ENCODE measurements at places on chromosomes 4 and X. TPM values are rescaled to one million over a fixed set of nuclear protein-coding genes. Genes with fewer than 3 reads are reported as not detected.

ZAR1 gene
- total RNA-seq = 0.61 TPM

HS6ST2 gene
- total RNA-seq = 4.8 TPM

TLR8 gene
- total RNA-seq = not detected

IGFBP7 gene
- 0.42 TPM for total RNA-seq

- peaks cover 32% of the 10 kb centered on the region for H3K36me3 ChIP-seq
- H3K27ac ChIP-seq = no peak overlapping the region
- no peak for DNase-seq
- H3K4me3 ChIP-seq = no peak overlapping the region
Measured at GRCh38 chrX:125382889-125383288, 63.2 kb downstream of the TEX13C start.

- H3K27ac ChIP-seq = no peak within 1 kb of the TSS
- DNase-seq = peak; percentile 42
Measured at GRCh38 chr4:6472387-6473263, at the start of gene PPP2R2C. Gene PPP2R2C (minus strand): TSS chr4:6472614. CDS start chr4:6472229, 385 bp downstream.

GRCh38 chr4:110484029-110484428 lies 8.1 kb downstream of the ENPEP start:
- H3K4me3 ChIP-seq = no peak overlapping the region
- no peaks in the 10 kb centered on the region for H3K27me3 ChIP-seq
- no peaks in the 10 kb centered on the region for H3K4me1 ChIP-seq
- DNase-seq = no peak

GRCh38 chr4:54278216-54278615 lies 49.1 kb downstream of the PDGFRA start:
- peaks cover 33% of the 10 kb centered on the region for H3K36me3 ChIP-seq
- peaks cover 10% of the 10 kb centered on the region for H3K4me1 ChIP-seq
- H3K27ac ChIP-seq = no peak overlapping the region

DNA sequence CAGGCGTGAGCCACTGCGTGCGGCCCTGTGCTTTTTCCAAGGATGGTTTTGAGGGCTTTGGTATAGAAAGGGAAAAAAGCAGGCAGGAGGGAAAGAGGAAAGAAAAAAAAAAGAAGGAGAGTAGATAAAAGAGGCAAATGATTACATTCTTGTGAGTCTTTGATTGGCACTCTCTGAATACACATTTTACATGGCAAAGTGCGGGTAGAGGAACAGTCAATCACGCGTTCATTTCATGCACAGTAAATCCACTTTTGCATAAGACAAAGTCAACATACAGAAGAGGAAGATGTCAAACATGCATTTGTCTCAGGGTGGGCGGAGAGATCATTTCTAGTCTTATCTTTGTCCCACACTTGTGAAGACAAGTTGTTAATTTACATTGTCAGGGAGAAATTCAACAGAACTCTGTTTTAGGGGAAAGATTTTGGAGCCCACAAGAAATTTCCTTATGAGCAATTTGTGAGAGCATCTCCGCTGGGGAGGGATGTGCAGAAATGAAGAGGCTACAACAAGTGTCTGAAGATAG lies 183.2 kb downstream of the DHRSX start:
- DNase-seq = no peak
- H3K4me3 ChIP-seq = no peak overlapping the region
- no peak overlapping the region for H3K27ac ChIP-seq
- H3K4me1 ChIP-seq = no peaks in the 10 kb centered on the region

DNA sequence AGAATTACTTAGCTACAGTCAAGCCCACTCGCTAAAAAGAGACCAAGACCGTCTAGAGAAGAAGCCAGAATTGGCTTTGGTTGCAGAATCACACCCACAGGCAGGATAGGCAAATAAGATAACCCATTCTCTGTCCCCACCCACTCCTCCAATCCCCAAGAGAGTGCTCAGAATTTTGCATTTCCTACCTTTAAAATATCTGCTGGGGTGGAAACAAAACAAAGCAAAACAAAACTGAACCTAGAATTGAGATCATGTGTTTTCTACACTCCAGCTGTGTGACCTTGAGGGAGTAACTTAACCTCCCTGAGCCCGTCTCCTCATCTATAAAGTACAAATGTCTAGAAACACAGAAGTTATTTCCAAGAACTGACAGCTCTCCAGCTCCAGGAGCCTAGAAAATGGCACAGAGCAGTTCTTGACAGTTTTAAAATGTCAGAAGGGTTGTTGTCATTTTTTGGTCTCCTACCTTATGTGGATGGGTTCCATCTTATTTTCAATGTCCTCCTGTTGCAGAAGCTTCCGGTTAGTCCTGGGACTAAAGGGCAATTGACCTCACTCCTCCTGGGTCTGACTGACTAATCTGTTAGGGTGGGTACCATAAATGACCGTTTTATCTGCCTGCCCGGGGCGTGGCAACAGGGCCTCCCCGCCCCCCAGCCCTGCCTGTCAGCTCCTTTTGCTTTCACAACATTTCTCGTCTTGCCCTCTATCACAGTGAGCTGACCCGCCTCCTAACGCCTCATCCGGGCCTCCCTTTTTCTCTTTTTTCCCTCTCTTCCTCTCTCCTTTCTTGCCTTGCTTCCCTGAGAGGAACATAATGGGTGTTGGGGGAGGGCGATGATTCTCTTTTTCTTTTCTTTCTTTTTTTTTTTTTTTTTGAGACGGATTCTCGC lies 114.0 kb downstream of the RBM47 start:
- H3K27me3 ChIP-seq = no peaks in the 10 kb centered on the region
- H3K4me1 ChIP-seq = peaks cover 5% of the 10 kb centered on the region
- no peak overlapping the region for H3K4me3 ChIP-seq
- peak; percentile 40 for DNase-seq

- no peak overlapping the region for H3K27ac ChIP-seq
- H3K4me1 ChIP-seq = no peaks in the 10 kb centered on the region
- H3K4me3 ChIP-seq = no peak overlapping the region
- DNase-seq = no peak
- H3K27me3 ChIP-seq = no peaks in the 10 kb centered on the region
Measured at GRCh38 chrX:53659039-53659438, 27.5 kb downstream of the HUWE1 start.

GRCh38 chr4:71288875-71289274 lies 49.9 kb upstream of the SLC4A4 start:
- H3K27ac ChIP-seq = no peak overlapping the region
- no peak overlapping the region for H3K4me3 ChIP-seq
- no peak for DNase-seq
- no peaks in the 10 kb centered on the region for H3K36me3 ChIP-seq

- no peak overlapping the region for H3K4me3 ChIP-seq
- H3K27me3 ChIP-seq = no peaks in the 10 kb centered on the region
- no peak overlapping the region for H3K27ac ChIP-seq
- H3K36me3 ChIP-seq = no peaks in the 10 kb centered on the region
- no peaks in the 10 kb centered on the region for H3K4me1 ChIP-seq
Measured at GRCh38 chrX:5586726-5587125, 641.9 kb downstream of the NLGN4X start.

GRCh38 chrX:129718676-129719075 lies 20.1 kb upstream of the XPNPEP2 start:
- peaks cover 1% of the 10 kb centered on the region for H3K4me1 ChIP-seq
- H3K36me3 ChIP-seq = no peaks in the 10 kb centered on the region
- no peak for DNase-seq
- H3K27me3 ChIP-seq = no peaks in the 10 kb centered on the region
- no peak overlapping the region for H3K27ac ChIP-seq

- no peak for DNase-seq
- no peak overlapping the region for H3K4me3 ChIP-seq
- peaks cover 30% of the 10 kb centered on the region for H3K36me3 ChIP-seq
- no peaks in the 10 kb centered on the region for H3K27me3 ChIP-seq
- H3K4me1 ChIP-seq = 0 out of 2 replicates have a peak, but pooled peaks cover 2% of the 10 kb centered on the region
- H3K27ac ChIP-seq = no peak overlapping the region
Measured at GRCh38 chr4:55407119-55407518, 11.4 kb downstream of the TMEM165 start.

GRCh38 chr4:52867163-52867562 lies 5.0 kb downstream of the RASL11B start:
- H3K27me3 ChIP-seq = no peaks in the 10 kb centered on the region
- no peak overlapping the region for H3K4me3 ChIP-seq
- H3K27ac ChIP-seq = peak overlapping the region; percentile 22
- H3K4me1 ChIP-seq = no peaks in the 10 kb centered on the region
- DNase-seq = no peak

DNA sequence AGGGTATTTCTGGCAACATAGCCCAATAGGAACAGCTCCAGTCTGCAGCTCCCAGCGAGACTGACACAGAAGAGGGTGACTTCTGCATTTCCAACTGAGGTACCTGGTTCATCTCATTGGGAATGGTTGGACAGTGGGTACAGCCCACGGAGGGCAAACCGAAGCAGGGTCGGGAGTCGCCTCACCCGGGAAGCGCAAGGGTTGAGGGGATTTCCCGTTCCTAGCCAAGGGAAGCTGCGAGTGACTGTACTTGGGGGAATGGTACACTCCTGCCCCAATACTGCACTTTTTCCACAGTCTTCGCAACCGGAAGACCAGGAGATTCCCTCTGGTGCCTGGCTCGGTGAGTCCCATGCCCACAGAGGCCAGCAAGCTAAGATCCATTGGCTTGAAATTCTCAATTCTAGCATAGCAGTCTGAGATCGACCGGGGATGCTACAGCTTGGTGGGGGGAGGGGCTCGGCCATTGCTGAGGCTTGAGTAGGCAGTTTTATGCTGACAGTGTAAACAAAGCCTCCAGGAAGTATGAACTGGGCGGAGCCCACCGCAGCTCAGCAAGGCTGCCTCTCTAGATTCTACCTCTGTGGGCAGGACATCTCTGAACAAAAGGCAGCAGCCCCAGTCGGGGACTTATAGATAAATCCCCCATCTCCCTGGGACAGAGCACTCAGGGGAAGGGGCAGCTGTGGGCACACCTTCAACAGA lies 14.0 kb upstream of the ADAD1 start:
- peaks cover 2% of the 10 kb centered on the region for H3K36me3 ChIP-seq
- no peaks in the 10 kb centered on the region for H3K4me1 ChIP-seq
- no peaks in the 10 kb centered on the region for H3K27me3 ChIP-seq
- no peak overlapping the region for H3K4me3 ChIP-seq

GRCh38 chr4:74431113-74431826 lies 13.7 kb upstream of the AREG start:
- DNase-seq = no peak
- H3K4me1 ChIP-seq = no peaks in the 10 kb centered on the region
- H3K4me3 ChIP-seq = no peak overlapping the region
- H3K36me3 ChIP-seq = no peaks in the 10 kb centered on the region
- no peaks in the 10 kb centered on the region for H3K27me3 ChIP-seq
- H3K27ac ChIP-seq = no peak overlapping the region

- no peaks in the 10 kb centered on the region for H3K36me3 ChIP-seq
- H3K4me1 ChIP-seq = peaks cover 2% of the 10 kb centered on the region
- no peak for DNase-seq
- H3K4me3 ChIP-seq = no peak overlapping the region
- H3K27ac ChIP-seq = no peak overlapping the region
Measured at GRCh38 chrX:8424912-8425311, 39.7 kb upstream of the VCX3B start.

- DNase-seq = no peak
- no peaks in the 10 kb centered on the region for H3K27me3 ChIP-seq
- no peak overlapping the region for H3K27ac ChIP-seq
- peaks cover 9% of the 10 kb centered on the region for H3K4me1 ChIP-seq
- H3K36me3 ChIP-seq = no peaks in the 10 kb centered on the region
- no peak overlapping the region for H3K4me3 ChIP-seq
Measured at GRCh38 chrX:5869786-5870185, 358.9 kb downstream of the NLGN4X start.

- H3K27me3 ChIP-seq = no peaks in the 10 kb centered on the region
- DNase-seq = no peak
- H3K4me3 ChIP-seq = no peak overlapping the region
- no peak overlapping the region for H3K27ac ChIP-seq
- no peaks in the 10 kb centered on the region for H3K4me1 ChIP-seq
Measured at GRCh38 chr4:33073811-33074210, 2353.6 kb downstream of the PCDH7 start.

DNA sequence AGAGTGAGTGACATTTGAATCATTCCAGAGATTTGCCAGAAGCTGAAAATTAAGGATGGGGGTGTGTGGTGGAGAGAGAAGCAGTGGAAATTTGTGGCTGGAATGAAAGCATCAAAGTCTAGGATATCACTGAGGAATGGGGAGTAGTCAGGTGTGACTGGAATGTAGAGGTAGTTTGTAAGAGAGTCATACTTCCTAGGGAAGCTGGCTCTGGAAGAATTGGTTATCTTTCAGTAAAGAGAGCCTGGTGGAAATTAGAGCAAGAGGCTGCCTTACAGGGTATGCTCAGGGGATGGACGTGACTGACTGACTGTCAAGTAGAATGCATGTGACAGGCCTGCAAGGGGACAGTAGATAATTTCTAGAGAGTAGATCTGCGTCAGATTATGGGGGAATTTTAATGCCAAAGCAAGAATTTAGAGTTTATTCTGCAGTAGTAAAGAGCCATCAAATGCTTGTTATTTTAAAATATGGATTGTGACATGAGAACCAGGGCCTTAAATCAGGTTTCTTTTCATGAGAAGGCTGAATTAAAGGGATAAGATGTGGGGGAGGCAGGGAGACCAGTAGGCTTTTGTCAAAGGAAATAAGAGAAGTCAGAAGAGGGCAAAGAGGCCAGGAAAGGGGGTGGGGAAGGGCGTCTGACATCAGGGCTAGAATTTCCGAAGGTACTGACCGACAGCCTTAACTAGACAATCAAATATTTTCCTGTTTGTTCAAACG lies 109.9 kb downstream of the AFF1 start:
- no peak for DNase-seq
- peaks cover 19% of the 10 kb centered on the region for H3K36me3 ChIP-seq

DNA sequence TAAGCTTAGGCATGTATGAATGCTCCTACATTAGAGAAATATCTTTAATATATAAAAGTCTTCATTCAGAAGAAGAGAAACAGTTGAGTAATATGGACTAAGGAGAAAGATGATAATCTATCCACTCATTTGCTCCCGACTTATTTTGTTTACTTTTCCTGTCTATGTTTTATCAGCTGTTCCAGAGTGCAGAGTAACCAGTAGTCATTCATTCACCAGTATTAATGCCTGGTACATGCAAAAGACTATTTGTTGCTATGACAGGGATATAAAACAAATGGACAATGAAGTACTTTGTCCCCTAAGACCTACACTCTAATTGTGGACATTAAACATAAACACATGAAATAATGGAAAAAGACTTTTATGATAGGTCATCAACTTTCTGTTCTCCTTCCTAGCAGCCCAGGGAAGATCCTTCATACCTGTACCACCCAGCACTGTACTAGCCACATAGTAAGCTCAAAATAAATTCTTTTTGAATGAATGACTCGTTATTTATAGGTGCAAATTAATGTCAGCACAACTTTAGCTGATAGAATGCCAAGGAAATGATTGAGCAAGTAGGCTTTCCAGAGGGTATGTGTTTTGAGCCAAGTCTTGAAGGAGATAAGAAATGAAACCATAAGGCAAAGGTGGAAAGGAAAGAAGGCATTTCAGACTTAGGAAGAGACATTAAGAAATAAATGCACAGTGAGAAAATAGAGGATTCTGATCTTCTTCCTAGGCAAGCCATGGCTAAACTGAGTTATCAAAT lies 45.0 kb upstream of the IL13RA1 start:
- H3K4me1 ChIP-seq = no peaks in the 10 kb centered on the region
- DNase-seq = no peak
- H3K4me3 ChIP-seq = no peak overlapping the region
- H3K27me3 ChIP-seq = no peaks in the 10 kb centered on the region
- H3K36me3 ChIP-seq = no peaks in the 10 kb centered on the region

- no peaks in the 10 kb centered on the region for H3K36me3 ChIP-seq
- H3K4me3 ChIP-seq = no peak overlapping the region
- no peak overlapping the region for H3K27ac ChIP-seq
Measured at GRCh38 chrX:11269006-11269405, 24.2 kb upstream of the AMELX start.
